Stimulated activated CD4-positive, alpha-beta T cell treated with anti-CD3 and anti-CD28 coated beads, TNF-alpha, amount 100 ng/mL, for 1 hour (primary cell): ENCODE measurements at places on chromosomes 11 and 22.

DNA sequence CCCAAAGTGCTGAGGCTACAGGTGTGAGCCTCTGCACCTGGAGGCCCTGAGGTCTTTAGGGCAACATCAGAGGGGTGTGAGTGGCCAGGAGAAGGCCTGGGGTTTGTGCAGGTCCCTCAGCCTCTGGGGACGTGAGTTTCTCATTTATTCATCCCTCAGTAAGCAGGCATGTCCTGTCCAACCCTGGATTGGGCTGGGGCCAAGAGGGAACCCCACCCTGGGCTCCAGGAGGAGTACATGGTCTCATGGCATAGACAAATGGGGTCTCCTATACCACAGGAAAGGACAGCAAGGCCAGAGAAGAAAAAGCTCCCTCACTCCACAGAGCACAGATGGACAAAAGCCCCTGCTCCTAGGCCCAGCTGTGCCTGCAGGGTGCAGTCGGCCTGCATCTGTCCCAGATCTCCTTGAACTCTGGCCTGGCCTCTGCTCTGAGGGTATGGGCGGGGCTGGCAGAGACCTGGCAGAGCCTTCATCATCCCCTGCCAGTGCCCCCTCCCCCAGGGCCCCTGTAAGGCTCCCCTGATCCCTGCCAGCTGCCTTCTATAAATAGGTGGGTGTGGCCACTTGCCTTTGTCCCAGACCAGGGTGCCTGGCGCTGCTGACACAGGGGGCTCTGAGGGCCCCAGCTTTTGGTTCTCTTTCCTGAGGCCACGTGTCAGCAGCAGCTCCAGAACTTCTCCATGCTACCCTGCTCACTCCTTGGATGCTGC is 34.6 kb downstream of the A4GALT start:
- DNase-seq = no peak

GRCh38 chr11:121508449-121508848 is 55.7 kb upstream of the SORL1-AS1 start:
- DNase-seq = no peak

GRCh38 chr22:23121000-23121421 is 20.8 kb downstream of the RSPH14 start:
- no peak for DNase-seq

GRCh38 chr22:29269230-29269604 is 1.1 kb downstream of the EWSR1 start:
- no peak for DNase-seq

GRCh38 chr11:3944198-3944597 is 88.7 kb downstream of the STIM1 start:
- no peak for DNase-seq

GRCh38 chr11:118872403-118872821 is 11.3 kb upstream of the CXCR5 start:
- DNase-seq = no peak

- no peak for DNase-seq
Observed at GRCh38 chr11:112748252-112748651, 213.0 kb upstream of the NCAM1 start.

- DNase-seq = no peak
Observed at GRCh38 chr11:45654231-45655011, 11.0 kb downstream of the CHST1 start.

DNA sequence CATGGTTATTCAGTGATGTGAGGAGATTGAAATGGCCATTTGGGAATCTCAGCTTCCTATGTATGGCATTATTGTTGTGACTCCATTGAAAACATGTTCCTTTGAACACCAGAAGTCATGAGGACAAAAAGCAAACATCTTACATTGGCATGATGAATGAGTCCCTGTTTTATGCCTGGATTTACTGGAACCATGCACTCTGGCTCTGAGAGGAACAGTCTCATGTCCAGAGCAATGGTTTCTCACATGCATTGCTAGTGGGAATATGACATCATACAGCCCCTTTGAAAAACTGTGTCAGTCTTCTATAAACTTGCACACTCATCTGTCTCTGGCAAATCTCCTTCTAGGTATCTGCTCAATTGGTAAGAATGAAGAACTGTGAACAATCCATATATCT is 3.4 kb upstream of the KDM4F start:
- no peak for DNase-seq

DNA sequence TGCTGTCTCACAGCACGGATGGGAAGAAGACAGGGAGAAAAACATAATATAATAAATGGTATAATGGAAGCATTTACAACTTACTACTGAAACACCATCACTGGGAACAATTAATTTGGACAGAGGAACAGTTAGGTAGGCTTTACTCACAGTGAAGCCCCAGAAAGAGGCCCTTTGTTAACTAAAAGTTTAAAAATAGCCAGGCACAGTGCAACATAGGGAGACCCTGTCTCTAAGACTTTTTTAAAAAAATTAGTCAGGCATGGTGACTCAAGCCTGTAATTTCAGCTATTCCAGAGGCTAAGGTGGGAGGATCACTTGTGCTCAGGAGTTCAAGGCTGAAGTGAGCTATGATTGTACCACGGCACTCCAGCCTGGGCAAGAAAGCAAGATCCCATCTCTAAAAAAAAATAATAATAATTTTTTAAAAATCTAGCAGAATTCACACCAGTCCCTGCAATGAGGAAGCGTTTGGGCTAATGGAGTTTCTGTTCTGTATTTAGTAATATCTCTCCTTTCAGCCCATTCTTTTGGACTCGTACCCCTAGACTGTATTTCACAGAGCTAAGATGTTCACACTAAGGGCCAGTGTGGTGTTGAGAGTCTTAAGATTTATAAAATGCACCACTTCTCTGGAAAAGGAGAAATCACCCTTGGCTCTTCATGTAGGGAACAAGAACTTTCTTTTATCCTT is 275.5 kb downstream of the SOX6 start:
- DNase-seq = no peak

- DNase-seq = no peak
Observed at GRCh38 chr11:96123301-96123700, 199.4 kb upstream of the MTMR2 start.

- no peak for DNase-seq
Observed at GRCh38 chr11:134759274-134759673, 347.2 kb upstream of the B3GAT1 start.

GRCh38 chr11:119065369-119065768 is 2.2 kb upstream of the VPS11 start:
- no peak for DNase-seq

GRCh38 chr11:94283678-94284077 is 20.7 kb upstream of the IZUMO1R start:
- no peak for DNase-seq

DNA sequence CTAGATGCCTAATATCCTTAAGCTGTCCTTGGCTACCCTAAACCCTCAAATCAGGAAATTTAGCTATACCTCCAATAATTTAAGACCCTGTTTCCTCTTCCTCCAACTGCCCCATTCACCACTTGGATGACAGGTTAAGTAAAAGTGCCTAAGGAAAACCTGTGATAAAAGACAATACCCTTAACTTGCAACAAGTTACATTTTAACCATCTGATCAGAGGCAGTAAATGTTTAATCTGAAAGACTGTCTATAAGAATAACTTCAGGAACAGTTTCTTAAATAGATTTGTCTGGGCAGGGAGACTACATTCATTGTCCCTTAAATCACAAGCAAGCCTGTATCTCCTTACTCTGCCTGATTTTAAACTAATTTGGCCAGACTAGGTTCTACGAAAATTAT is 129.1 kb downstream of the APOL5 start:
- DNase-seq = no peak

DNA sequence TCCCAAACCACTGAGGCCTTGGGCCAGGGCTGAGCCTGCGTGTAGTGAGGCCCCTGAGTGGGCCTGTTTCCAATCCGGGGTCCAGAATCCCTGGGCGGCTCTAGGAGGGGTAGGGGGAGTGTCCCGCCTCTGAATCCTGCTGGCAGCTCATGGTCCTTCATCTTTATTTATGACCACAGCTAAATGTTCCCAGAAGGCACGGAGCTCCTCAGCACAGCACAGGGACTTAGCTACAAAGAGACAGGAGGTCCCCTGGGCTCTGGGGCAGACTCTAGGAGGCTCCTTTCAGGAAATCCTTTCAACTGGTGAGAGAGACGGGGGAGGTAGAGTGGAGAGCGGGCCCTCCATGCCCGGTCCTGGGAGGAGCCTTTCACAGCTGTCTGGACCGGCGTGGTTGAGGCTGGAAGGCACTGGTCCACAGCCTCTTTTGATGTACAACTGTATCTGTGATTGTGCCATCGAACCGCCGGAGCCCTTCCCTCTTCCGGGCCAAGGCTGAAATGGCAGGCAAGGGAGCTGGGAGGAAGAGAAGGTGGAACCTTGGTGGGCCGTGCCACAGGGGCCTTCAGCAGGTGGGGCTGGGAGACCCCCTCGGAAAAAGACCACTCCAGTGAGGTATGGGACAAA is 46.8 kb downstream of the SCUBE1 start:
- DNase-seq = no peak

- DNase-seq = no peak
Observed at GRCh38 chr22:27295040-27295439, 506.5 kb downstream of the MN1 start.

- no peak for DNase-seq
Observed at GRCh38 chr22:19495562-19496323, 16.0 kb downstream of the CDC45 start.

- DNase-seq = no peak
Observed at GRCh38 chr11:75351541-75351790, at the start of gene ARRB1. ARRB1 (minus strand) TSS chr11:75351661; CDS start chr11:75351607, 54 bp downstream.

DNA sequence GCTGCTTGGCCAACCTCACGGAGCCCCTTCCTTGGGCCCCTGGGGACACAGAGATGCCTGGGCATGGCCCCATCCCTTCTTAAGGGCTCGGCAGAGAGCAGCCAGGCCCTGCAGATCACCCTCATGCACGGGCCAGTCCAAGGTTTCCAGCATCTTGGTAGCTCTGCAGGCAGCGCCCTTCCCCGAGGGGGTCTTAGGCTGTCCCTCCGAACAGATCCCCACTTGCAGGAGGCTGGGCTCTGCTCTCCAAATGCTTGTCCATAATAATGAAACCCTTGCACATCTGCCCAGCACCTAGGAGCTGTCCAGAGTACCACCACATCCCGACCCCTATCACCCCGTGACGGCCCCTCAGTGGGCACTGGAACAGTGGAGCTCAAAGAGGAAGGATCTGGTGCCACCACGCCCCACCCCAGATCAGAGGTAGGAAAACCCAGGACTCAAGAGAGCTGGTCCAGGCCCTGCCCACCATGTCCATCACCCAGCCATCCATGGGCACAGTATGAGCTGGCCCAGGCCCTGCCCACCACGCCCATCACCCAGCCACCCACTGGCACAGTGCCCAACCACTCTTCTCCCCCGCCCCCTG is 92.5 kb upstream of the PRR5 start:
- no peak for DNase-seq

GRCh38 chr11:76209973-76210930 is 4.0 kb upstream of the WNT11 start:
- DNase-seq = no peak

DNA sequence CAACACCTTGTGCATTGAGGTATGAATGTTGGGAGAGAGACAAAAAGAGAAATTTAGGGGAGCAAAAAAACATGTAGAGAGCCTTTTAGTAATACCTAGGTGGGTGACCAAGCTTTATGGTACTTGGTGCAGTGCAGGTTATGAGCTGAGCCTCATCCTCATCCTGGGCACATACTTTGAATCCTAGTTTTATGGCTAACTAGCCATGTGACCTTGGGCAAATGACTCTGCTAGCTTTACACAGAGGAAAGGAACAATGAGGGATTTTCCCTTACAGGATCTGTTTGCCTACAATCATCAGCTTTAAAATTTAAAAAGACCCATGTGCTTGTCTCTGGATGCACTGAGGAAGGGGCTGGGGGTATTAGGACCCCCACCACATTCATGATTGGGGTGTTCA is 187.8 kb upstream of the ISX start:
- DNase-seq = no peak

GRCh38 chr11:65538232-65538914 is 13.5 kb downstream of the SCYL1 start:
- no peak for DNase-seq

GRCh38 chr22:16970446-16970845 is 37.6 kb downstream of the GAB4 start:
- no peak for DNase-seq

GRCh38 chr22:40955571-40955970 is 4.4 kb downstream of the RBX1 start:
- DNase-seq = no peak

GRCh38 chr22:21755851-21756284 is 20.3 kb upstream of the YPEL1 start:
- no peak for DNase-seq

GRCh38 chr22:46267431-46268279 is at the start of gene TTC38:
TTC38 (plus strand) TSS chr22:46268008; CDS start chr22:46268040, 32 bp downstream.
- DNase-seq = peak; percentile 10

DNA sequence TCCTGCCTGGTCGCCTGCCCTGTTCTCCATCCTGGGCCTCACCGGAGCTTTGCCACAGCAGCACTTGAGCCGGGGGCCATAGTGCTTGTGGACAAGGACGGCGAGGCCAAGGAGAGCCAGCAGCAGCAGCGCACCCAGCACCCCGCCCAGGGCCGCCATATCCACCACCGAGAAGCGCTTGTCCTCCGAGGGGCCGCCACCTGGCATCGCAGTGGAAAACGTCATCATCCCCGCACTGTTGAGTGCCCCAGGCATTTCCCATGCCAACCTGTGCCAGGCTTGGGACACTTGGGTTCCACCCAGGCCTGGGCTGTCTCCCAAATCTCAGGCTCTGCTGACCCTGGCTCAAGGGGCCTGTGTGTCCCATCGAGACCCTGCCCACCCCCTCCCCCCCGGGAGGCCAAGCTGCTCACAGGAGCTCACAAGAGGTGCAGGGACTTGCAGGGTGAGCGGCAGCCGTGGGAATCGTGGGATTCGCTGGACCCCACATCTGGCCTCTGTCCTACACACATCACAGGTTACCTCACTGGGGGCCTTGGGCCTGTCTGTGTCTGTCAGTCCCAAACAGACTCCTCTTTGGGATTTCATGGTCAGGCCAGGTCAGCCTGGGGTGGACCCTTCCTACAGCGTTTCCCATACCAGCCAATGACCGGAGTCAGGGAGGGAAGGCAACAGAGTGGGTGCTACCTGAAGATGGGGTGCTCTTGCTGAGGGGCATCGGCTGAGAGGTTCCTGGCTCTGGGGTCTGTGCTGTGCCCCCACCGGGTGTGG is 2.3 kb upstream of the IRF7 start:
- no peak for DNase-seq

GRCh38 chr22:41364955-41365354 is 16.8 kb upstream of the TEF start:
- no peak for DNase-seq

- no peak for DNase-seq
Observed at GRCh38 chr22:24996420-24996952, 44.0 kb downstream of the KIAA1671 start.

DNA sequence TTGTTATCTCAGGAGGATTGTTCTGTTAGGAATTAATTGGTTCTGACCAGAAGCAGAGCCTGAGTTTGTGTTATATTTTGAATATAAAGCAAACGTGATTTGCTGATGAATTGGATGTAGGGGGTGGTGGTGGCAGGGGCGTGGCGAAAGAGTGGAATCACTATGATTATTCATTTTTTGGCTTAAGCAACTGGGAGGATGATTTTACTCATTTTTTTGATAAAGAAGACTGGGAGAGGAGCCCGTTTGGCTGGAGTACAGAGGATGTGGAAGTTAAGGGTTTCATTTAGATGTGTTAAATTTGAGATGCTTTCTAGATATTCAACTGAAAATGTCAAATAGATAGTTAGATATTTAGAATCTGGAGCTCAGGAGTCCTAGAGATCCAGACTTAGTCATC is 83.4 kb upstream of the MYO18B start:
- no peak for DNase-seq
